ENCODE measurements at places on chromosomes 6 and 20.

GRCh38 chr6:39083231-39083634 lies 31.8 kb downstream of the SAYSD1 start:
- no peak for DNase-seq

- DNase-seq, result no peak
Measured at GRCh38 chr20:689348-689747, 13.7 kb upstream of the SCRT2 start.

GRCh38 chr6:55916188-55916587 lies 40.8 kb upstream of the BMP5 start:
- no peak for DNase-seq

- DNase-seq, result no peak
Measured at GRCh38 chr6:31663126-31663960, 1.5 kb downstream of the GPANK1 start.

DNA sequence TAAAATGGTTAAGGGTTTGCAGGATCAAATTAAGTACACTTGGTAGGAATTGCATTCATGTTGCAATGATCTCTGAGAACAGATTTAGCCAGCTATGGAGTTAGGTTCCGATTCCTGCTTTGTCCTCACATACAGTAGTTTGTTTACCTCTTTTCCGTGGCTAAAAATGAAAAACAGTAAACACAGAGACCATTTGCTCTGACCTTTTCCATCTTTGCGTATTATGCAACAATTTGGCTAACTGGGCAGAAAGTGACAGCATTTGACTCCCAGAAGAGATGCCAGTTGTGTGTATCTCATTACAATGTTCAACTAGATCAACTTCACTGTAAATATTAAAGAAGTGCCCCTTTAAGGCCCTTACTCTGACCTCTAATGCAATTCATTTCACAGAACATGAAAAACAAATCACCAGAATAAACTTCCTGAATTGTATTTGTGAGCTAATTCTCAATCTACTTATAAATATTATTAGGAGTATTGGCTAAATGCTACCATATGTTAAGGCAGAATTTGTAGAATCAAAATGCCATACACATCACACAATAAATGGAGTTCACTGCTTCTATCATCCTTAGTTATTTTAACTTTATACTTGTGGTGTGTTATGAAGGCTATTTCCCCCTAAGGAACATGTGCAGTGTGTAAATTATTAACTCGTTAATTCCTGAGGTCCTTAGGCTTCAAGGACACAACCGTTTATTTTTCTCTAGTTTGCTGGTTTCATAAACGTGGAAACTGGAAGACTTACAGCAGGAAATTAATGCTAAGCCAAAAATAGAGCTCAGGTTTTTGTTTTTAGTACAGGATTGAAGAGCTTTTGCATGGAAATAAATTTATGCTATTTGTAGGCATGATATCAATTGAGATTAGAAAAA lies 380.7 kb upstream of the CITED2 start:
- no peak for DNase-seq

DNA sequence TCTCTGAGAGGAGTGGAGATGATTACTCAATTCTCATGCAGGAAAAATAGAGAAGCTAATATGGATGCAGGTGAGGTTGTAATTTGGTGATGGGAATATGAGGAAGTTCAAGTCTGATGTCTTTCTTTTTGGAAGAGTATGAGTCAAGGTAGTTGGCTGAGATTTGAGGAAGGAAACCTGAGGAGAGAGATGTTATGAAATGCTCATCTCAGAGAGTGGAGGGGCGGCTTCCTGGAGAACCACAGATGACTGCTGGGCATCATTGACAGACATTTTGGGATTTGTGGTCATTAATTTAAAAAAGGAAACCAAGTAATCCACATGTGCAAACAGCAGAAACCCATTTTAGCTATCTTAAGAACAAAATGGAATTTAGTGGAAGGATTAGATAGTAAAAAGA lies 72.5 kb upstream of the UST start:
- no peak for DNase-seq

DNA sequence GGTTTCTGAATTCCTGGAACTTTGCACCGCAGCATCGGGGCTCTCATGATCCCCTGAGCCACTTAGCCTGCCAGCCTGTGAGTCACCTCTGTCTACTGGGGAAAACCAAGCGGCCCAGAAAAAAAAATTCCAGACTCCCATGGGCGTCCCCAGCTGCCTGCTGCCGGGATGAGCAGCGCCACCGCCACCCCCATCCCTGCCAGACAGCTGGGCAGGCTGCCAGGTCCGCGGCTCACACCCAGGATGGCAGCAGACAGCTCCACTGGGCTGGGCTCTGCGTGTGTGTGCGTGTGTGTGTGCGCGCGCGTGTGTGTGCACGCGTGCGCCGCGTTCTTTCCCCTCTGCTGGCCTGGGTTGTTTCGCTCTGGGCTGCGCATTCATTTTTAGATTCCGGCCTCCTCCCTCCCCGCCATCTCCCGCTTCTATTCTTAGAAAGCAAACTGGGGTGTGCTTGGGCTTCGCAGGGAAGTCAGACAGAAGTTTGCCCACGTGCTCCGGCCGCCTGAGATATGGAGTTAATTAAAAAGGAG lies 38.9 kb upstream of the PMEPA1 start:
- DNase-seq, result no peak

GRCh38 chr20:35341366-35342028 lies 49.3 kb upstream of the FAM83C start:
- DNase-seq, result no peak

DNA sequence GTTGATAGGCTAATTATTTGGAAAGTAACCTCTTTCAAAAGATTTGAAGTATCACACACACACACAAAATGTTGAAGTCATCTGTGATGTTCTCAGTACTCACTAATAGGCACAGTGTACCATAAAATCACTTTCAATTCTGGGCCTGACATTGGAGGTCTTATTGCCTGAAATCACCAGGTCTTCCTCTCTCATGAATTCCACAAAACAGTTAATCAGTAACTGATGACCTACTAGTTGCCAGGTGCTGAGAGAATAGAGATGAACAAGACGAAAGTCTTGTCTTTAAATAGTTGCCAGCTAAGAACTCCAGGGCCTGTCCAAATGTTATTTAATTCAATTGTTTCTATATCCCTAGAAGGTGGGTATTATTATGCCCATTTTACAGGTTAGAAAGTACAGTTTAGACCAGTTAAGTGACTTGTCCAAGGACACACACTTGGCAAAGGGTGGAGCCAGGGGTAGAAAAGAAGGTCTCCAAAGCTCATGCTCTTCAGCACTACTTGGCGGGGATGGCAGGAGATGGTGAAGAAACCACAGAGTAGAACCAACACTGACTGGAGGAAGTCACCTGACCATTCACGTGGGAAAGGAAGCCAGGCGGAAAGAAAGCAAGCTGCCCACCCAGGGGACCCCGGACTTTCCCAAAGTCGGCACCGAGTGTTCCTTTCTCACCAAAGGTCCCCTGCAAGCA lies 116.4 kb downstream of the KIF6 start:
- DNase-seq, result no peak

DNA sequence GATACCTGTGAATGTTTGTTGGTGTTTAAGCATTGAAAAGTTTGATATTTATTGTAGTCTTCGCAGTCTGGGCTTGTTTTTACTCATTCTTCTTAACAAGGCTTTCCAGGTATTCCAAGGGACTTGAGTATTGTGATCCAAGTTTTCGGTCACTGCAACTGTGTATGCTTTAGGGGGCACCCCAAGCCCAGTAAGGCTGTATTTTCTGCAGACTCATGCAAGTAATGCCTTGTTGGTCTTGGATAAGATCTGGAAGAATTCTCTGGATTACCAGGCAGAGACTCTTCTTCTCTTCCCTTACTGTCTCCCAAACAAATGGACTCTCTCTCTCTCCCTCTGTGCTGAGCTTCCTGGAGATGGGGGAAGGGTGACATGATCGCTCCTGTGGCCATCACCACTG lies 82.1 kb downstream of the RFPL4B start:
- no peak for DNase-seq

- DNase-seq, result no peak
Measured at GRCh38 chr20:53130795-53131194, 158.6 kb downstream of the TSHZ2 start.

DNA sequence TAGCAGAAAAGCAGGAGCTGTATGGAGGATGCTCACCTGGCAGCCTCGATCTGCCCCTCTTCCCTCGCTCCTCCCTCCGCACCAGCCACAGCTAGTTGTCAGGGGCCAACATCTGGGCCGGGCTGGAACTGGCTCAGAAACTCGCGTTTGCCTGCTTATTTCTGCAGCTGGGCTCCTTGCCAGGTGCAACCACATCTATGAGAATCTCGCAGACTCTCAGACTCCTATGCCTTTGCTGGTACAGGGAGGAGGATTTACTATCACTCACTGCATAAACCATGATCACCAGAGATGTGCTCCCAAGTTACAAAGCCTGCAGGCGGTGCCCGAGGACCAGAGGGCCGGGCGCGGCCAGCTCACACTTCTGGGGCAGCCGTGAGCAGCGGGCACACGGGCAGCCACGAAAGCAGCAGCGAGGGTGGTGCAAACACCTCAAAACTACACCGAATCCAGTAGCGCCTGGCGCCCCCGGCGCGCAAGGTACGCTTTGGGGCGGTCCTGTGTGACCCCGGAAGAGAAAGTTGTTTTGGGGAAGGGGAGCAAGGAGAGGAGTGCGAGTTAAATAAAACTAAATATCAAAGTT lies 577 bp upstream of the LRRC1 start:
- no peak for DNase-seq

DNA sequence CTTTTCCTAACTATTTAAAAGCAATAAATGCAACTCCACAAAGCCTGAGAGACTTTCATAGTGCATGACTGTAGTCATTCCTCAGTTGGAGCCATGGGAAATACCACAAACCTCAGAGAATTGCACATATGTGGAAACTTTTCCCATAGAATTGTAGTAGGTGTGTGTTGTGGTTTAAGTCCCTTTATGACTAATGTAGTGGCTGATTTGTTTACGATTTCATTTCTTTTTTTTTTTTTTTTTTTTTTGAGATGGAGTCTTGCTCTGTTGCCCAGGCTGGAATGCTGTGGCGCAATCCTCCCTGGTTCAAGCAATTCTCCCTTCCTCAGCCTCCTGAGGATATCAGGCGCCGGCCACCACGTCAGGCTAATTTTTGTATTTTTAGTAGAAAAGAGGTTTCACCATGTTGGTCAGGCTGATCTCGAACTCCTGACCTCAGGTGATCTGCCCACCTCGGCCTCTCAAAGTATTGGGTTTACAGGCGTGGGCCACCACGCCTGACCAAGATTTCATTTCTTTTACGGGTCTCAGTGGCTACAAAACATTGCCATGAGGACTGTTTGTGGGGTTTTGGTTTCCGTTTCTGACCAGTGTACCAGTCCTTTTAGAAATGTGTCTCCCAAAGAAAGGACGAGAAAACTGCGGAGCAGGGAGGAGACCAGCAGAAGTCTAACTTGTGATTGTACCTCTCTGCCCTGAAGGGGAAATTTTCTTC lies 212.1 kb upstream of the MARCKS start:
- DNase-seq, result no peak

DNA sequence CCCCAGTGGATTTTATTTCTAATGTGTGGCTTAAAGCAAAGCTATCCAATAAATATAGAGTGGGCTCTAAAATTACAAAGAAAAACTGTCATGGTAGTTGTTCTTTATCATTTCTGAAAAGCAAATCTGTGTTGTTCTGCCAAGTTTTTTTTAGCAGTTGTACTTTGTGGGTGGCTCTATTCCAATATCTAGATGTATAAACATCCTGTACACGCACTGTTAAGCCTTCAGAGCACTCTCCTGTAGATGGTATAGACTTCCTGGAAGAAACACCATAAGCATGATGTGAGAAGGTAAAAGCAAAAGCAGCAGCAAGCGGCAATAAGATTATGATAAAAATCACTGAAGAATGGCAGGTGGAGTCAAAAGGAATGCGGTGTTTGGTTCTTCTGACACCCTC lies 21.5 kb upstream of the TMEM30A start:
- DNase-seq, result no peak

DNA sequence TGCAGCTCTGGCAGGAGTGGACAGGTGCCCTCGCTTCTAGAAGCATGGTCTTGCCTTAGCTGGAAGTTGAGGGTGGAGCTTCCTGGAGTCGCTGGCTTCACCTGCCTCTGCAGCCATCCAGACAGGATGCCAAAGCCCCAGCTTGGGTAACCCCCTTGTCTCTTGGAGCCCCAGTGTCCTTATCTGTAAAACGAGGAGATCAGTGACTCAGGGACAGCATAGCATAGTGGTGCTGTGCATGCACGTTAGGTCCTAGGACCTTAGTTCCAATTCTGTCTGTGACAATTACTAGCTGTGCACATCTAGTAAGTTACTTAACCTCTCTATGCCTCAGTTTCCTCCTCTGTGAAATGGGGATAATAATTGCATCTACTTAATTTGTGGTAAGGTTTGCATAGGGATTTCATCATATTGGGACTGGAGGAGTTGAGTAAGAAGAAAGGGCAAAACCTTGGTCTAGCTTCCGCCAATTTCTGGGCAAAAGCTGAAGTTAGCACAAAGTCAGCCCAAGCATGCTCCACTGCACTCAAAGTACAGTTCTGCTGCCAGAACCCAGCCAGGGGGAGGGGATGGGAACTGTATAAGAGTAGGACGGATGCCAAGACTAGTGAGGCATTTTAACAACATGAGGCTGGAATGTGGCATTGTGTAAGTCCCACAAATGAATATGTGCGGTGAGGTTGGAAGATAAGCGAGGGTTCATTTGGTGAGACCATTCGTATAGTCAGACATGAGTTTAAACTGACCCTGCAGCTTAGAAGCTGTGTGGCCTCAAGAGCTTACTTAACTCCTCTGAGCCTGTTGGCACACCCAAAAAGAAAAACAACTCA lies 24.5 kb downstream of the TOX2 start:
- DNase-seq, result peak; percentile 52

- DNase-seq, result no peak
Measured at GRCh38 chr20:47667531-47668312, 117.6 kb downstream of the SULF2 start.

DNA sequence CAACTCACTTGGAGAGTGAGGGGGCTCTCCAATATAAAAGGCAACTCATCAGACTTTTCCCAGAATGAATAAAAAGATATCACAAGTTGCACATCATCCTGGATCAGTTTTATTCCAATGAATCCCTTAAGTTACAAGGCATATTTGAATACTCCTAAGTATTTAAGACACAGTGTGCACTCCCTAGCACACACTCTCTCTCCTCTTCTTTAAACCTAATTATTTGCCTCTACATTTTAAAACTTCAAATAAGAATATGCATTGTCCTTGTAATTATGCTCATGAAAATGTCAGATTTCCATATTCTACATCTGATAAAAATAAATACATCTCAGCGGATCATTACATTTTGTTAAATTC lies 273.6 kb downstream of the ADGB start:
- no peak for DNase-seq

GRCh38 chr20:34579191-34579978 lies 20.9 kb downstream of the MAP1LC3A start:
- peak; percentile 48 for DNase-seq

Measured in brain pericyte (primary cell).